Vagina (tissue), 2 donors: ENCODE measurements at places on chromosomes 1 and 21.

DNA sequence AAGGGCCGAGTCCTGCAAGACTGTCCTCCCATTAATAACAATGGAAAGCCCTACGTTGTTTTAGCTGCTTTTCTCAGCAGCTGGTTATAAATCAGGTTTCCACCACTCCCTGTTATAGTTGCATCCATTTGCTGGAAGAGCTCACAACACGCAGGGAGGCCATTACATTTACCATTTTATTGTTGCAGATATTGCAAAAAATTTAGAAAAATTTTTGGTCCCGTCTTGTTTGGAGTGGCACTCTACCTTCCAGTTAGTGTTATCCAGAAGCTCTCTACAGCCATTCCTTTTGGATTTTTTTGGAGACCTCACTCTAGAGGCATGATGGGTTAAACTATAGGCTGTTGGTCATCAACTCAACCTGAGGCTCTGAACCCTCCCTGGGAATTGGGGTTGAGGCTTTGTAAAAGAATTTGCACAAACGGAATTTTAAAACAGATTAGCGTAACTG lies 1532.1 kb upstream of the TPTE start:
- no peak for DNase-seq

GRCh38 chr1:76351655-76352054 lies 277.1 kb downstream of the ST6GALNAC3 start:
- no peak for DNase-seq

- DNase-seq, result no peak
These were observed 6.1 kb upstream of the ARL8A start for GRCh38 chr1:202150602-202151001.

GRCh38 chr1:52636721-52637695 lies 4.0 kb downstream of the SHISAL2A start:
- DNase-seq, result peak; percentile 47

GRCh38 chr1:103162360-103162759 lies 54.0 kb upstream of the COL11A1 start:
- no peak for DNase-seq

DNA sequence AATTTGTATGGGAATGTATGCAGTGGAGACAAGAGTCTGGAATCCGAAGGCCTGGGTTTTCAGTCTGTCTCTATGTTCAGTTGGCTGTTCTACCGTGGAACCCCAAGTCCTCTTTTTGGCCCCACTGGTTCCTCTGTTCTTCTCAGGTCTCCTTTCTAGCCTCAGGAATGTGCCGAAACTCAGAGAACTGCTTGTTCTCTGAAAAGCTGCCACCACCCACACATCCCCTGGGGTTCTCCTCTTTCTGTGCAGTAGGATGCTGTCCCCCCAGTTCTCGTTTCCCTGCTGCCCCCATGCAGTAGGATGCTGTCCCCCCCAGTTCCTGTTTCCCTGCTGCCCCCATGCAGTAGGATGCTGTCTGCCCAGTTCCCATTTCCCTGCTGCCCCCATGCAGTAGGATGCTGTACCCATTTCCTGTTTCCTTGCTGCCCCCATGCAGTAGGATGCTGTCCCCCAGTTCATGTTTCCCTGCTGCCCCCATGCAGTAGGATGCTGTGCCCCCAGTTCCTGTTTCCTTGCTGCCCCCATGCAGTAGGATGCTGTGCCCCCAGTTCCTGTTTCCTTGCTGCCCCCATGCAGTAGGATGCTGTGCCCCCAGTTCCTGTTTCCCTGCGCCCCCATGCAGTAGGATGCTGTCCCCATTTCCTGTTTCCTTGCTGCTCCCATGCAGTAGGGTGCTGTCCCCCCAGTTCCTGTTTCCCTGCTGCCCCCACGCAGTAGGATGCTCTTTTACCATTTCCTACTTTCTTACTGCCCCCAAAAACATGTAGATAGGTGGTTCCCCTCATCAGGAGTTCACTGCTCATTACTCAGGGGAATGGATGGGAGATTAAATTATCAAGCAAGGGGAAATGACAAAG lies 35.3 kb downstream of the OPTC start:
- no peak for DNase-seq

DNA sequence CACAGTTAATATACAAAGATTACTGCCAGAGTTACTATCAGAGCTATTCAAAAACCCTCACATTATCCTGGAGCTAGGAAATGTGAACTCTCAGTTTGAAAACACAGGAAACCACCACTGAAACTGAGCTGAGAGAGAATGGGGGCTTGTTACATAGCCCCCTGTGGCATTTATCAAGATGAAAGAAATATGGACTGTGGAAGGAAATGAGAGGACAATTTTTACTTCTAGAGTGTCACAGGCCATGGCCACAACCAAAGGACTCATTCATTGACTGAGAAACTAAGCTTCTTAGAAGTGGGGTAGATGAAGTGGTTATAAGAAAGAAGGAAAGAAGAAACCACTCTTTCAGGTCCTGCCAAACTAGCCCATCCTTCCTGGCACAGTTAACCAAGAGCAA lies 25.3 kb downstream of the DSTYK start:
- DNase-seq, result no peak

DNA sequence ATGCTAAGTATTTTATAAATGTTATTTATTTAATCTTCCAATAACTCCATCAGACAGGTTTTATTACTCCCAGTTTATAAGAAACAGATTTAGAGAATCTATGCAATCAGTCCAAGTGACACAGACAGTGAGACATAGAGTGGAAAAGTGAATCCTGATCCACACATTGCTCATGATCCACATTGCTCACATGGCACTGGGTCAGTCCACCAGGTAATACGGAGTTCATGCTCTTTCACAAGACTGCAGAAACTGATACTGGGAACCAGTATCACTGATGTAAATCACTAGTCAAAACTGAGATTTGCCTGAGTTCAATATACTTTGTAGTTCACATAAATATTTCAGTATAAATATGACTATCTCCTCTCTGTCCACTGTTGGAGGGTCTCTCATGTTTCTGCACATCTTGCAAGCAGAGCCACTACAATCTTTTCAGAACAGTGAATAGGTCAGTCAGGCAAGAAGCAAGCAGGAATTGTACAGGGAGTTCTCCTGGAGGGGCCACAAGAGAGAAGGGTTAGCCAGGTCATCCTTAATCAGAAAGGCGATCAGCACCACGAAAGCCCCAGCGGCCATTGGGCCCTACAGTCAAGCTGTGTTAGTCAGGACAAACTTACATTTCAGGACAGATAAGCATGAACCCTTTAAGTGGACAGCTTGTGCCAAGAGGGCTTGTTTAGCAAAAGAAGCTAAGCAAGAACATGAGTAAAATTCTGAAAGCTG lies 275.4 kb upstream of the NR5A2 start:
- DNase-seq, result no peak

DNA sequence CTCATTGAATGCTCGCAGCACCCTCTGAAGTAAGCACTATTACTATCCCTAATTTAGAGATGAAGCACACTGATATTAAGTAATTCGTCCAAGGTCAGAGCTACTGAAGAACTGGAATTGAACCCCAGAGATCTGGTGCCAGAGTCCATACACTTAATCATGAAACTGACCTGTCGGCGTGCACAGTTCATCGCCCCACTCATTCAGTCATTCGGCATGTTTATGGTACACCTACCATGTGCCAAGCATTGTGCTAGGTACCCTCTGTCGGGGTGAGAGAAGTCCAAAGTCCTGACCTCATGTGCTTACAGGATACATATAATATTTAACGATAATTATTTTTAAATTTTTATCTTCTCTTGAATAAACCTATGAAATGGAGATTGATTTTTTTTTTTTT lies 5.6 kb upstream of the CENPS start:
- DNase-seq, result no peak

GRCh38 chr1:230827801-230828200 lies 40.5 kb downstream of the C1orf198 start:
- peak; percentile 49 for DNase-seq

- DNase-seq, result no peak
These were observed 6.9 kb upstream of the PTGFR start for GRCh38 chr1:78483903-78484302.

DNA sequence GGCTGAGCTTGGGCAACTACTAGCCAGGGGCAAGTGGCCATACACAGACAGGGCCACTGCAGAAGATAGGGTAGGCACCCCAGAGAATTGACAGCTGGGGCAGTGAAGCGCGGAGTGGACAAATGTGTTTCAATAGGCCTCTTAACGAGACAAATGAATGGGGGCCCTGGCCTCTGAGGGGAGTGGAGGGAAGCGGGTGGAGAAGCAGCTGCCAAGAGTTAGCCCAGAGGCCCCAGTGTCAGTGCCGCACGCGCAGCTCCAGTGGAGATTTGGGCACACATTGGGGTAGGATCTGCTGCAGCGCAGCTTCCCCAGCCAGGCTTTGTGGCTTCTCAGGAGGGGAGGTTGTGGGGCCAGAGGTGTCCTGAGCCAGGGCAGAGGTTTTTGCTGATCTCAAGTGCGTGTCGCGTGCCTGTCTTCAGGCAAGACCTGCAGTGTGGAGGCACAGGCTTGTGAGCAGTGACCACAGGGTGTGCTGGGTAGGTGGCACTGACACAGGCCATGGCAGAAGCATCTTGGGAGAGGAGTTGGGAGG lies 16.9 kb downstream of the PTPRF start:
- DNase-seq, result no peak

GRCh38 chr1:110321846-110322245 lies 17.3 kb upstream of the RBM15 start:
- DNase-seq, result no peak
